ENCODE measurements at places on chromosomes 6 and 20.

GRCh38 chr6:158402184-158402583, 89.9 kb downstream of the TULP4 start:
- H3K36me3 ChIP-seq: no peaks in the 10 kb centered on the region
- no peak for DNase-seq
- H3K4me1 ChIP-seq: peaks cover 2% of the 10 kb centered on the region

- H3K36me3 ChIP-seq: peaks cover 7% of the 10 kb centered on the region
- no peak for DNase-seq
- no peaks in the 10 kb centered on the region for H3K4me1 ChIP-seq
Observed at GRCh38 chr20:34842143-34842542, 16.7 kb upstream of the NCOA6 start.

- H3K27ac ChIP-seq: no peak overlapping the region
- H3K27me3 ChIP-seq: no peaks in the 10 kb centered on the region
- H3K36me3 ChIP-seq: no peaks in the 10 kb centered on the region
- DNase-seq: no peak
Observed at GRCh38 chr6:5274231-5274630, 12.9 kb downstream of the FARS2 start.

GRCh38 chr6:18931086-18931485, 543.9 kb downstream of the RNF144B start:
- DNase-seq: no peak
- H3K4me3 ChIP-seq: no peak overlapping the region
- no peaks in the 10 kb centered on the region for H3K27me3 ChIP-seq

- no peak overlapping the region for H3K4me3 ChIP-seq
- no peaks in the 10 kb centered on the region for H3K36me3 ChIP-seq
- H3K4me1 ChIP-seq: no peaks in the 10 kb centered on the region
Observed at GRCh38 chr6:127538750-127539264, 19.7 kb upstream of the MTCL3 start.

DNA sequence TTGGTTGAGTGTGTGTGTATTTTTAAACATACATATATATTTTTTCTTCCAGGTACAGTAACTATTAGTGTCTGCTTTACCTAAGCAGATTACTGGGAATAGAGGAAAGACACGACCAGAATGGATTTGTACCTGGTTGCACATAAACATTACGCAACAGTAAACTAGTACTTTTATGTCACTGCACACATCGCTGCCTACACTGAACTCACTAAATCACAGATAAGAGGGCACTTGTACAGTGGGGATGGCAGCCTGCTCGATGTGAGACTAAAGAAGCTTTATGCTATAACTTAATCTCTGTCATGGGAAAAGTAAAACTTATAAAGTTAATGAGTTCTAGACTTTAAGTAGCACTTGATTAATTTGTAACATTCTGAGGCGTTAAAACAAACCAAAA, 89.5 kb upstream of the SIM1 start:
- no peaks in the 10 kb centered on the region for H3K27me3 ChIP-seq
- H3K4me1 ChIP-seq: 0 out of 2 replicates have a peak, but pooled peaks cover 1% of the 10 kb centered on the region
- no peaks in the 10 kb centered on the region for H3K36me3 ChIP-seq
- no peak overlapping the region for H3K27ac ChIP-seq
- no peak for DNase-seq
- H3K4me3 ChIP-seq: no peak overlapping the region

- DNase-seq: no peak
- no peak overlapping the region for H3K27ac ChIP-seq
- no peaks in the 10 kb centered on the region for H3K4me1 ChIP-seq
- H3K27me3 ChIP-seq: peaks cover 2% of the 10 kb centered on the region
- no peak overlapping the region for H3K4me3 ChIP-seq
- no peaks in the 10 kb centered on the region for H3K36me3 ChIP-seq
Observed at GRCh38 chr20:61765871-61766654, 299.6 kb downstream of the TAF4 start.

DNA sequence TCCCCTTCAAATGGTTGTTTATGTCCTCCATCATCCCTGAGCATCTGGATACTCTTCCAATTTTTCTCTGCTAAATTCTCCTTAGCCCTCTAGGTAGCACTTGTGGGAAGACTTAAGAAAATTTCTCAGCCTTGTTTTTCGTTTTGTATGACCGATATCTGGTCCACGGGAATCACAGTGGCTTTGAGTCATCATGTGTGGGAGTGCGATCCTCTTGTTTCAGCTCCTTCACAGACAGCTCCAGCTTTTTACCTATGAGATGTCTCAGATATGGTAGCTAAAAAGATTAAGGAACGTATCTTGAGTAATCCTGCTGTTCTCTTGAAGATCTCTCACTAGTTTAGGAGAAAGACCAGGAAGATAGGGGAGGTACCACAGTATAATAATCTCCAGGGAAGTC, 196.1 kb downstream of the GRM1 start:
- no peaks in the 10 kb centered on the region for H3K4me1 ChIP-seq
- no peak for DNase-seq
- no peaks in the 10 kb centered on the region for H3K36me3 ChIP-seq
- no peak overlapping the region for H3K4me3 ChIP-seq
- no peaks in the 10 kb centered on the region for H3K27me3 ChIP-seq

- H3K27ac ChIP-seq: no peak overlapping the region
- H3K4me1 ChIP-seq: no peaks in the 10 kb centered on the region
- peaks cover 12% of the 10 kb centered on the region for H3K27me3 ChIP-seq
Observed at GRCh38 chr20:64131406-64131805, 24.0 kb upstream of the NPBWR2 start.

- peaks cover 19% of the 10 kb centered on the region for H3K36me3 ChIP-seq
- no peaks in the 10 kb centered on the region for H3K4me1 ChIP-seq
- H3K27ac ChIP-seq: peak overlapping the region; percentile 87
- H3K27me3 ChIP-seq: no peaks in the 10 kb centered on the region
- peak overlapping the region; percentile 78 for H3K4me3 ChIP-seq
Observed at GRCh38 chr6:33299237-33299944, 649 bp upstream of the RGL2 start.

- no peaks in the 10 kb centered on the region for H3K36me3 ChIP-seq
- DNase-seq: no peak
- peaks cover 41% of the 10 kb centered on the region for H3K27me3 ChIP-seq
- H3K4me1 ChIP-seq: no peaks in the 10 kb centered on the region
- no peak overlapping the region for H3K27ac ChIP-seq
Observed at GRCh38 chr20:38812709-38813573, 7.4 kb downstream of the PPP1R16B start.

- H3K4me1 ChIP-seq: peaks cover 7% of the 10 kb centered on the region
- H3K27me3 ChIP-seq: no peaks in the 10 kb centered on the region
- H3K4me3 ChIP-seq: no peak overlapping the region
- peaks cover 4% of the 10 kb centered on the region for H3K36me3 ChIP-seq
Observed at GRCh38 chr20:21228511-21228910, 74.6 kb upstream of the XRN2 start.

- H3K36me3 ChIP-seq: no peaks in the 10 kb centered on the region
- no peaks in the 10 kb centered on the region for H3K4me1 ChIP-seq
- no peaks in the 10 kb centered on the region for H3K27me3 ChIP-seq
- H3K27ac ChIP-seq: no peak overlapping the region
Observed at GRCh38 chr20:7806831-7807230, 133.4 kb downstream of the HAO1 start.

DNA sequence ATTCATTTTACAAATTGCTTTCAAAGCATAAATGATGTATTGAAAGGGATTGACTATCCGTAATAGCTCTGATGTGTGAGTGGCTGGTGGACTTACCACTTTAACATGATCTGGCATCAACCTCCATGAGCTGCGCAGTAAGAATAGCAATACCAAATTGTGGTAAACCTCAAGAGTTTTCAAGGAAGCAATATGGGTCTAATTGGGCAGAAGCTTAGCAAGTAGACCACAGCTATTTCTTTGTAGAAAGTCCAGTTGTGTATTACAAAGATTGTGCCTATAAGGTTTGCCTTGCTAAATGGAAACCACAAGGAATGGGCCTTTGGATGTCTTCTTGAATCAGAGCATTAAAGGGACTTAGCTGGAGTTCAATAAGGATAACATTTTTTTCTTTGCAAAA, 736.6 kb downstream of the KIF16B start:
- no peaks in the 10 kb centered on the region for H3K4me1 ChIP-seq
- H3K27me3 ChIP-seq: no peaks in the 10 kb centered on the region
- DNase-seq: no peak
- H3K36me3 ChIP-seq: no peaks in the 10 kb centered on the region

- peaks cover 29% of the 10 kb centered on the region for H3K4me1 ChIP-seq
- no peak overlapping the region for H3K4me3 ChIP-seq
- H3K36me3 ChIP-seq: no peaks in the 10 kb centered on the region
- H3K27me3 ChIP-seq: no peaks in the 10 kb centered on the region
- peak overlapping the region; percentile 49 for H3K27ac ChIP-seq
Observed at GRCh38 chr6:139981768-139982181, 607.3 kb upstream of the CITED2 start.

DNA sequence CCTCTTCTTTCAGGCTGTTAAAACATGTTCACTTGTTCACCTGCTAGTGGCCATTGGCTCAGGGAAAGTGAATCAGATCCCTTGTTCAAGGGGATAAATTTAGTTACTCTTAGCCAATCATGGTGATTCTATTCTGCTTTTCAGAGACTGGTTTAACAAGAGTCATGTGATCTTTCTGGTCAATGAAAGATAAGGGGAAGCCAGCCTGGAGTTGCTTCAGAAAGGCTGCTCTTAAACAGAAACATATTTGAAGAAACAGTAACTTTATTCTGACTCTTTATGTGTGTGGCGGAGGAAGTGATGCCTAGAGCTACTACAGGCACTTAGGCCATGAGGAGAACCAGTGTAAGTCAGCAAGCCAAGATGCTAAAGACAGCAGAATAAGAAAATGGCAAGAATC, 28.1 kb upstream of the AHI1 start:
- no peak for DNase-seq
- peaks cover 6% of the 10 kb centered on the region for H3K4me1 ChIP-seq
- H3K27me3 ChIP-seq: no peaks in the 10 kb centered on the region
- no peak overlapping the region for H3K27ac ChIP-seq
- no peak overlapping the region for H3K4me3 ChIP-seq

DNA sequence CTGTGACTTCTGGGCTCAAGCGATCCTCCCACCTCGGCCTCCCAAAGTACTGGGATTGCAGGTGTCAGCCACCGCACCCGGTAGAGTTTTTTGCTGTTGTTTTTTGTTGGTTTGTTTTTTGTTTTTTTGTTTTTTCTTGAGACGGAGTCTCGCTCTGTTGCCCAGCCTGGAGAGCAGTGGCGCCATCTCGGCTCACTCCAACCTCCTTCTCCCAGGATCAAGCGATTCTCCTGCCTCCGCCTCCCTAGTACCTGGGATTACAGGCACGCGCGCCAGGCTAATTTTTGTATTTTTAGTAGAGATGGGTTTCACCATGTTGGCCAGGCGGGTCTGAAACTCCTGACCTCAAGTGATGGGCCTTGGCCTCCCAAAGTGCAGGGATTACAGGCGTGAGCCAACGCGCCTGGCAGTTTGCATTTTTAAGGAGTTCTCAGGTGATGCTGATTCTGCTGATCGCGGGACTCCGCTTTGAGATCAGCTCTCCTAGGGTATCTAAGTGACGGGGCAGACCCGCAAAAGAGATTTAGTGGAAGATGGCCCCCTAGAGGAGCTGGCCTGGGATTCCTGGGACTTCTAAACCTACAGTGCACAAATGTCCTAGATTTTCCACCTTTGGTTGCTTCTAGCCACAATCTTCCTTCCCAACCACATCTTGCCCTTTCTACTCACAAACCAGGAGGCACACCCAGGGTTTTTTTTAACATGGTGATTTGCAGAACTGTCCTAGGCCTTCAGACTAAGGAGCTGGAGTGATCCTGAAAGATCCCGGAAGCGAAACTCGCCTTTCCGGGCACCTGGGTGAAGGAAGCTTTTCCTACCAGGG, 45.2 kb downstream of the DPPA5 start:
- no peaks in the 10 kb centered on the region for H3K27me3 ChIP-seq
- peak overlapping the region; percentile 56 for H3K27ac ChIP-seq
- DNase-seq: no peak

GRCh38 chr6:34663831-34664255, 32.7 kb downstream of the ILRUN start:
- H3K4me1 ChIP-seq: peaks cover 12% of the 10 kb centered on the region
- peak overlapping the region; percentile 77 for H3K27ac ChIP-seq
